ENCODE measurements at places on chromosomes 11 and 22. TPM values are rescaled to one million over a fixed set of nuclear protein-coding genes. Genes with fewer than 3 reads are reported as not detected.
A peak's percentile ranks its signal among the peaks of the same experiment; 100 is the strongest.

The USP35 gene
- 18.7 TPM for total RNA-seq

The PLXNB2 gene
- total RNA-seq: 376 TPM

GRCh38 chr11:13247606-13248296 is 29.8 kb upstream of the BMAL1 start:
- no peaks in the 10 kb centered on the region for H3K4me1 ChIP-seq
- no peak overlapping the region for H3K27ac ChIP-seq
- no peak for DNase-seq

The KCNK4 gene
- 0.52 TPM for total RNA-seq

DNA sequence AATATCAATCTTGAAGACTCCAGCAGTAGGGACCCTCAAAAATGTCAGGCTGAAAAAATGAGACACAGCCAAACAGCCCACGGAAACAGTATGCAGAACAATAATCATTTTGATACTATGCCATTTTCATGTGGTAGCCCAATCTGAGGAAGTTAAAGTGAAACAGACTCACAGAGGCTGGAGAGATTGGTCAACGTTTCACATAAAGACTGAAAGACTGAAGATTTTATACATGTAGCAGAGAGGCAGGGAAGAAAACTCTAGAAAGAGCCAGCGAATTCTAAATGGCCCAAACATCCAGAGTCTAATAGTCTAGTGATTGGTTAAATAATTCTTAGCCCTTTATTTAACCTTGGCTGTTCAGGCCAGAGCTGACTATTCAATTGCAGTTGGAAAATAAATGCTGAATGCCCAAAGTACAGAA is 49.4 kb downstream of the MAML2 start:
- no peaks in the 10 kb centered on the region for H3K36me3 ChIP-seq
- H3K27ac ChIP-seq: no peak overlapping the region
- DNase-seq: peak; percentile 39
- H3K4me1 ChIP-seq: peaks cover 7% of the 10 kb centered on the region
- no peak overlapping the region for H3K4me3 ChIP-seq

DNA sequence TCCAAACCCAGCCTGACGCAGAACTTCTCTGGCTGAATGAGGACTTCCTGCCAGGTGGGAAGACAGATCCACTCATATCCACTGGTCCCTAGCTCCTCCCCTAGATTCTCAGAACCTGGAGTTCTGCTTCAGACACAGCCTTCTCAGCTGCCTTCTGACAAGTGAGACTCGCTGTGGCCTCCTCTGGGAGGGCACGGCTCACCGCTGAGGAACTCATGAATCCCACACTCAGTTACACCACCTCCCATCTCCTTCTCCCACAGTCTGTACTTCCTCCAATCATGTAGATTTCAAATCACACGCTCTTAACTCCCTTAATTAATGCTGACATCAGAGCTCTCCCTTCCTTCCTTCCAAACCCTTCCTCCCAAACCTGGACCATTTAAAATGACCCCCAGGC is 86.4 kb upstream of the TMEM45B start:
- H3K27ac ChIP-seq: no peak overlapping the region
- no peak for DNase-seq
- H3K4me1 ChIP-seq: no peaks in the 10 kb centered on the region
- no peak overlapping the region for H3K4me3 ChIP-seq

GRCh38 chr11:86460461-86461385 is 86.0 kb downstream of the CCDC81 start:
- H3K4me1 ChIP-seq: peaks cover 28% of the 10 kb centered on the region
- H3K4me3 ChIP-seq: peak overlapping the region; percentile 10
- peak overlapping the region; percentile 86 for H3K27ac ChIP-seq
- no peaks in the 10 kb centered on the region for H3K27me3 ChIP-seq
- no peaks in the 10 kb centered on the region for H3K36me3 ChIP-seq
- peak; percentile 38 for DNase-seq

GRCh38 chr11:86519064-86519911 is 144.6 kb downstream of the CCDC81 start:
- H3K27ac ChIP-seq: peak overlapping the region; percentile 78
- peak; percentile 95 for DNase-seq
- H3K27me3 ChIP-seq: no peaks in the 10 kb centered on the region
- H3K4me3 ChIP-seq: no peak overlapping the region
- H3K36me3 ChIP-seq: no peaks in the 10 kb centered on the region

- no peak overlapping the region for H3K27ac ChIP-seq
- H3K27me3 ChIP-seq: no peaks in the 10 kb centered on the region
- no peaks in the 10 kb centered on the region for H3K36me3 ChIP-seq
Measured at GRCh38 chr22:17250380-17251082, 31.3 kb upstream of the ADA2 start.

The VPS26B gene
- total RNA-seq: 47.8 TPM

GRCh38 chr11:126731576-126732142 is 268.9 kb downstream of the KIRREL3 start:
- H3K27me3 ChIP-seq: no peaks in the 10 kb centered on the region
- no peak overlapping the region for H3K27ac ChIP-seq
- H3K4me3 ChIP-seq: no peak overlapping the region
- no peaks in the 10 kb centered on the region for H3K36me3 ChIP-seq
- DNase-seq: no peak

DNA sequence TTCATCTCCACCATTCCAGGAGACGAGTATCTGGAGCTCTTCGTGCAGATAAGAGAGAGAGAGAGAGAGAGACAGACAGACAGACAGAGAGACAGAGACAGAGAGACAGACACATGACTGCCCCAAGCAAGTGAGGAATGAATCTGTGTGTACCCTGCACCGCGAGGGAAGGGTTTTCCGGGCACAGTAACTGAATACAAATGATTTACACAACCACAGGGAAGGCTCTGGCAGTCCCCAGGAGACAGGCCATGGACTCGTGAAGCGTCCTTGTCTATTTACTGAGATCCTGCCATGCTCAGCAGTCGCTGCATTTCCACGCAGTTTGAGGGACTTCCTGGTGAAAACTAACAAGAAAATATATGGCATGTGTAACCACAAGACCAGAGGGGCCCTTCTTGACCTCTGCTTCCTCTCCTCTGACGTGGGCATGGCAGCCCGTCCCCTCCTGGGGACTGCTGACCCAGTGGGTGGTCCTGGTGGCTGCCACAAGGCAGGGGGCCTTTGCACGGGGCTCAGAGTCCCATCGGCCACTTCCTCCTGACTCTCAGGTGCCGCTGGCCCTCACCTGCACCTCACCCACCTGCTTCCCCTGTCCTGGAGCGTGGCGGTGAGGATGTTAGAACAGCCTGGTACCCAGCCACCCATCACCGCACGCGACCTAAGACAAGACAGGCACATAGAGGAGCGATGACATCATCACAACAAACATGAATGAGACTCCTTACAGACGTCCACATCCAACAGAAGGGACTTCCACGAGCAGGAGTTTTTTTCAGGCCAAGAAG is 75.9 kb downstream of the PHF21B start:
- no peak for DNase-seq
- peaks cover 2% of the 10 kb centered on the region for H3K27me3 ChIP-seq
- H3K4me3 ChIP-seq: no peak overlapping the region
- no peak overlapping the region for H3K27ac ChIP-seq
- H3K4me1 ChIP-seq: peaks cover 3% of the 10 kb centered on the region

DNA sequence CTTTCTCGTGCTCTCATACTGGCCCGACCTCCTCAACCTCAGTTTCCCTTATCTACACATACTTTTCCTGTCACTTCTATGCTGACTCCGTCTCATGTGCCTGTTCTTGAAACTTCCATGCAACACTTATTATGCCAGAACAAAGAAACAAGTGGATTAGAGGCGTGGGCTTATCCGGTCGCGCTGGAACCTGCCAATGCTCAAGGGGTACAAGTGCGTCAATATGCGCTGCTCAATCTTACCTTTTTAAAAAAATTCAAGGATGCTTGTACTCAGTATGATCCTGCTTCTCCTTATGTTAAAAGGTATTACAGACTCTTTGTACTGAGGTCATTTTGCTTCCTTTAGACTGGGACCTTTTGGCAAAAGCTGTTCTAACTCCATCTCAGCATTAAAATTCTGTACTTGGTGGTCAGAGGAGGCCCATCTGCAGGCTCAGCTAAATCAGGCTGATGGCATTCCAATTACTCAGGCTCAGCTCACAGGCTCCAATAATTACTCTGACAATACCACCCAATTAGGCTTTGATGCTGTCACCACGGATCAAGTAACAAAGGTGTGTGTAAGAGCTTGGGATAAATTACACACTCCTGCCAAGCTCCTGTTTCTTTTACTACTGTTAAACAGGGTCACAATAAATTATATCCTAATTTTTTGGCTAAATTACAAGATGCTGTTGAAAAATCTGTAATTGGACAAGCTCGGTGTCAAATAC is 26.3 kb upstream of the ALDH3B2 start:
- H3K27ac ChIP-seq: no peak overlapping the region
- H3K4me3 ChIP-seq: no peak overlapping the region
- DNase-seq: no peak
- peaks cover 3% of the 10 kb centered on the region for H3K4me1 ChIP-seq
- H3K36me3 ChIP-seq: no peaks in the 10 kb centered on the region
- no peaks in the 10 kb centered on the region for H3K27me3 ChIP-seq

The KCNK7 gene
- not detected for total RNA-seq

The CNGA4 gene
- 0.31 TPM for total RNA-seq

The CBL gene
- total RNA-seq: 46.6 TPM

DNA sequence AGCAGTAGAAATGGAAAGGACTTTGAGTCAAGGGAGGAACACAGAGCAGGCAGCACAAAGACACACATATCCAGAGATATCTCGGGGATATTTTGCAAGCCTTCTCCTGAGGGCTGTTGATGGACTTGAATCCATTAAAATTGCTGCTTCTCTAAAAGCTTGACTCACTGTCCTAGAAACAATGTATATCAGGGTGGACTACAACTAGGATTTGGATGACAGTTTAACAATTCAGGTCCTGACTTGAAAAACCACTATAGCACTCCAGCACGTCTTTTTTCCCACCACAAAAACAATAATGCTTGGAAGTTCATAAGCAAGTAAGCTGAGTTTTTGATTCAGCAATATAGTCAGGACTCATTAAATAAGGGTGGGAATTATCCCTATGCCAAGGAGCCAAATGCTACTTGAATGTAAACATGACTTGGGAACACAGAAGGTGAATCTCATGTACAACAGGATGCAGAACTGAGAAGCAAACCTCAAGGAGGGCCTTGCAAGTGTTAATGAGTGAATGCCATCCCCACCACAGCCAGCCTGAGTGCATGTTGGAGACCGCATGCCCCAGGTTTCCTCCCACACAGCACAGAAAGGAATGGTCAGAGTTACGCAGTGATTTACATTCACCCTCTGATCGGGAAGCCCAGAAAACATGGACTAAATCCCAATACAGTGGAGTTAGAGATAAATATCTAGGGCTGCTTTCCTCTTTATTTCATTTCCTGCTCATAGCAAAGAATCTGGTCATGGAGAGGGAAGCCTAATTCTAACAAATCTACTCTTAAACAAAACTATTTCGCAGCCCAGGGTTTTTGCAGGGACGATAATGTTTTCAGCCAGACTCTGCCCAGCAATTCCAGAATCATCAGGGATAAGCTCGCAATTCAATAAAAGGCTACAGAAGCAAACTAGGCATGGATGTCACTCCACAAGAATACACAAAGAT is 98.4 kb upstream of the OR9G4 start:
- no peaks in the 10 kb centered on the region for H3K36me3 ChIP-seq
- H3K4me3 ChIP-seq: no peak overlapping the region
- no peak for DNase-seq
- no peaks in the 10 kb centered on the region for H3K27me3 ChIP-seq
- no peaks in the 10 kb centered on the region for H3K4me1 ChIP-seq

The TSGA10IP gene
- not detected for total RNA-seq

- no peak overlapping the region for H3K4me3 ChIP-seq
- H3K27me3 ChIP-seq: peaks cover 5% of the 10 kb centered on the region
- DNase-seq: peak; percentile 64
- peak overlapping the region; percentile 37 for H3K27ac ChIP-seq
Measured at GRCh38 chr11:111913997-111914396, 1.5 kb downstream of the HSPB2 start.

DNA sequence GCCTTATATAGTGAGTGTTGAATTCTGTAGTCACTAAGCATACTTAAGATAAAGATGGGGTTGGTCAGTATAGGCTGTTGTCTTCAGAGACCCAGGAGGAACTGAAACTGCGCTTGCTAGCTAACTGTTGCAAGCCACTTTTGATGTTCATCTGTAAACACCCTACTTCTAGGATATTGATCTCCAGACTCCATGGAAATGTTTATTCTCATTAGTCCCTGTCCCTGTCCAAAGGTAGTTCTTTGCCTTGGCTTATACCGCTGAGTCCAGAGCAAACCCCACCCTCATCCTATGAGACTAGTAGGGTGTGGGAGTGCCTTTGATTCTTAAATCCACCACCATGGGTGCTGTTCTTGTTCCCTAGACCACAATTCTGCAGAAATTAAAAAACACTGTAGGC is 36.4 kb downstream of the DEPDC5 start:
- peaks cover 2% of the 10 kb centered on the region for H3K36me3 ChIP-seq
- H3K4me1 ChIP-seq: peaks cover 2% of the 10 kb centered on the region
- H3K4me3 ChIP-seq: no peak overlapping the region
- H3K27ac ChIP-seq: no peak overlapping the region
- H3K27me3 ChIP-seq: no peaks in the 10 kb centered on the region
- no peak for DNase-seq

DNA sequence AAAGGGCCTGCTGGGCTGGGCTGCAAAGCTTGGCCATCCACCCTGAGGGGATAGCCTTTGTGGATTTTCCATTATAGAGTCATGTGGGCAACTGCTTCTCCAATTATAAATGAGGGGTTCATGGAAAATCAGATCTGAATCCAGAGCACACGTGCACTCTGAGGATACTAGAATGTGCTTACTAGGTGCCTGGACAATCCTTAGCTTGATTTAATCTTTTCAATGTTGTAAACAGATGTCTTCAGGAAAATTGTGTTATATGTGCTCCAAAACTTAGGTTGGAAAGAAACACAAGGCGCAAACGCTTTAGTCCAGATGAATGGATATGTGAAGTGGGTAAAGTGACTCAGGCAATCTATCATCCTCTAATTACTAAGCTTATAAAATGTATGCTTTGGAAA is 92.0 kb downstream of the SLC17A6 start:
- no peaks in the 10 kb centered on the region for H3K27me3 ChIP-seq
- H3K4me3 ChIP-seq: no peak overlapping the region
- peak; percentile 56 for DNase-seq
- no peak overlapping the region for H3K27ac ChIP-seq

DNA sequence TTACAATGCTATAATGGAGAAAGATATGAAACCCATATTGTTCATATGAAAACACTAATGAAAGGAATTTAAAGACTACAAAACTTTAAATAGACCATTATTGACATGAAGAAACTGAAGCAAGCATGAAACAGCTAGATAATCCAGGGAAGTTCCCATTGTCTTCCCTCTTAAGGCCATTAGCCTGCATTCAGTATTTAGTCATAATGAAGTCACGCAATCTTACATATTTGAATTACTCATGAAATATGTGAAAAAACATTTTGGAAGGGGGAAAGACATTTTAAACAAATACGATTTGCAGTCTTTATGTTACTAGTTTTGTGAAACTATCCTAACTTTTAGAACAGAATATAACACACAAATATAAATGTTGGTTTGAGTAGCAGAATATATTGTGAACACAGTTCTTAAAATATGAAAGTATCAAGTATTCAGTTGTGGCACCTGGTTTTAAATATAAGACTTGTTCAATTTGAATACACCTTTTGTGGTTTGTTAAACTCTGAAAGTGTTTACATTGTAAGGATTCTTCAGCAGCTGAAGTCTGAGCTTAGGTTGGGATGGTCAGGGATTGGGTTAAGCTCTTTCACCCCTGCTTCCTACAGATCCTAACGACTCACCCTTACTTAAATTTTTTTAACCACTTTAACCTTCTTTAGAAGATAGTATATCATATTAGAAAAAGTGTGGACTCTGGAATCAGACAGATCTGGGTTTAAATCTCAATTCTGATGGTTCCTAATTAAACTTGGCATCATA is 500.3 kb upstream of the TENM4 start:
- no peaks in the 10 kb centered on the region for H3K4me1 ChIP-seq
- no peak overlapping the region for H3K4me3 ChIP-seq
- H3K27me3 ChIP-seq: no peaks in the 10 kb centered on the region
- H3K27ac ChIP-seq: no peak overlapping the region
- DNase-seq: peak; percentile 2

Data from astrocyte (in vitro differentiated cells and primary cell).